ENCODE measurements at places on chromosomes 2 and 18. TPM values are rescaled to one million over a fixed set of nuclear protein-coding genes. Genes with fewer than 3 reads are reported as not detected.

GRCh38 chr2:149572102-149572953 lies 15.2 kb downstream of the MMADHC start:
- no peak for DNase-seq

DNA sequence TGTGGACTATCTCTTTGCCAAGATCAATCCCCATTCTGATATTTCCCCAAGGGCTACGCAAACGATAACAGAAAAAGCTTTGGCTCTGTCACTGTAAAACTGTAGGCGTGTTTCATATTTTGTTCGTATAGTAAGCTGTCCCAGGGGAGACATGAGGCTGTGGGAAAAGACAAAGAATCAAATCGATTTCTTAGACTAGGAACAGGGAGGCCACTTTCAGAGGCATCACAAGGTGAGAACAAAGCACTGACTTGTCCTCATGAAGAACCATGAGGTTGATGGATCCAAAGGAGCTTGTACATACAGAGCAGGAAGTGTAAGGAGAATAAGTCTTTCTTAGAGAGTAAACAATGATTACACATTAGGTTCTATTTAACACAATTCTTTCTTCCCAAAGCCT lies 255.7 kb downstream of the HNMT start:
- no peak for DNase-seq

DNA sequence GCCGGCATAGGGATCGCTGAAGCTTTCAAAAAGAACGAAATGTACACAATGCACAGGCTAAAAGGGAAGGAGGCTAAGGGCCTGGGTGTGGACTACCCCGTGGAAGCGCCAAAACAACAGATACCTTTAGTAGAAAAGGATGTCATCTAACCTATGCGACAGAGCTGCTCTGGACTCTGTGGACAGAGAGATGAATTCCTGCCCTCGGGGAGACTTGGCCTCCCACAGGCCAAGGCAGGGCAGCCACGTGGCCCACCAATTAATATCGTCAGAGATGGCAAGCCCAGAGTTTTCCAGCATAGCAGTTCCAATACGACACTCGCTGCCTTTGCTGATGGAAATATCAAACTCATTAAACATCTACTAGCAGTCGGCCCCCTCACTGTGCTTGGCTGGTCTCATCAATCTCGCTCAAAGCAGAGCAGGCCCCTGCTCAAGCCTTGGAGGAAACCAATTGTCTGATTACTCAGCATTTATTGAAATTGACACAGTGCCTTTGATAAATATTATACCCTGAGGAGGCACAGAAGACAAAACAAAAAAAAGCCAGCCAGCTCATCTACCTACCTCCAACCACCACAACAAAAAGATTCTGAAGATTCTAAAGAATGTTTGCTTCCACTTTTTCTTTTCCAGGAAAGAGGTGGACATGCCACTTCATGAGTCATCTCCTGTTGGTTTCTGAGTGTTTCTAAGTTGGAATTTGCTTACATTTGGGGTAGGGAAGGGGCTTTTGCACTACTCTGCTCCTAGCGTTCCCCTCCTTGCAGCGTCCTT lies 79.0 kb upstream of the ACAA2 start:
- no peak for DNase-seq

Gene PPP1R1C
- 2.7 TPM for total RNA-seq

Gene CTIF
- total RNA-seq: 47.2 TPM

All from NCI-H460 (cell line).